Tibial artery (tissue), 4 donors: ENCODE measurements at places on chromosomes 5 and 9.

DNA sequence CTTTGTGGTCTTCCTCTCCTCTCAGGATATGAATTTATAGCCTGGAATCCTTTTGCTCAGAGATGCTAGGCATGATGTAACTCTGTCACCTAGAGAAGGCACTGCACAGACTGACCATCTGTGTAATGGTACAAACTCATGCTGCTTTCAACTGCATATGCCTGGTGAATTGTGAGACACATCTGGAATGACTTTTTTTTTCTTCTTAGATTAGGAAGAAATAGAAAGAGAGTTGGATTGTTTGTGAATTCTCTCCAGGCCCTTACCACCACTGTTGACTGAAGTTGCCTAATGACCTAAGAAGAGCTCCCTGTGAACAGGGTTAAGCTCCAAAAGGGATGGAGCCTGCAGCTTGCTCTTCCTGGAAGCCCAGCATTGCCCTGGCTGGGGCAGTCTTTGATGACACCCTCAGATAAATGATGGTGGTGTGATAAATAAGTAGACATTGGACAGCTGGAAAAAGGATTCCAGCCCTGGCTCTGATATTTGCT, 47.8 kb upstream of the TRIM32 start:
- no peak for DNase-seq

GRCh38 chr9:135308821-135309762, 170.5 kb upstream of the PPP1R26 start:
- no peak for DNase-seq

DNA sequence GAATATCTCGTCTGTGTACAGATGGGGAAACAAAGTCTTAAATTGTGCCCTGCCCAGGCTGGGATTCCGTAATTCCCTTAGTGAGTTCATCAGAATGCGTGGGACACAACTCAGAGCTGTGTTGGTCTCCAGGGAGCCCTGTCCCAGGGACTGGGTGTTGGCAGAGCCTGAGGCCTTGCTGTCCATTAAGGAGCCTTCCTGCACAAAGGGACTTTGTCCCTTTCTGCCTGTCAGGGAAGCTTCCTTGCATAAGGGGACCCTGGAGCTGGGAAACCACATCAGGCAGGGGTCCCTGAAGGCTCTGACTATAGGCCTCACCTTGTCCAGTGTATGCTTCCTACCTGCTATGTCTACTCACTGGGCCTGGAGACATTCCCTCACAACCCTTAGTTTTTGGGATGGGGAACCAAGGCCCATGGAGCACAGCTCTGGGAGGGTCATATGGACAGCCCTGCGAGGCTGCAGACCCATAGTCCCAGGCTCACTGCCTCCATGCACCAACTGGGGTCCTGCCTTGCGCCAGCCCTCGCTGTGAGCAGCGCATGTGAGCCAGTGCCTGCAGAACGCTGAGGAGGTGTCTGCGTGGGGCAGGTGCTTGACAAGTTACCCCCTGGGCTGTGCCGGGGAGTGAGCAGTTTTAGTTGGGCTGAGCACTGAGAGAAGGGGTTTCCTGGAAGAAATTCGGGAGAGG, 1.6 kb downstream of the CARD19 start:
- DNase-seq, result peak; percentile 87

DNA sequence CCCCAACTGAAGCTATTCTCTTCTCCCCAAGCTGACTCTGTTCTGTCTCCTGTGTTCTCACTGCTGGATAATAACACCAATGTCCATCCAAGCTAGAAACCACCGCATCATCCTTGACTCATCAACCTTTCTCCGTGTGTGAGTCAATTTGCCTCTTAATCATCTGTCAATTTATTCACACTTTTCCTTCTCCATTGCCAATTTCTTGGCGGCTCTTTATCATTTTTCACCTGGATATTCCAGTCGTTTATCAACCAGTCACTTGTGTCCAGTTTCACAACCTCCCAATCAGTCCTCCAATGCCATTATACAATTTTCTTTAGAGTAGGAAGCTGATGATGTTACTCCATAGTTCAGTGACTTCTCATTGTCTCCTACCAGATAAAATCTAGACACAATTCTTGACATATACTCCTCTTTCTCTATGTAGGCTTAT, 45.4 kb upstream of the LIFR start:
- DNase-seq, result no peak

DNA sequence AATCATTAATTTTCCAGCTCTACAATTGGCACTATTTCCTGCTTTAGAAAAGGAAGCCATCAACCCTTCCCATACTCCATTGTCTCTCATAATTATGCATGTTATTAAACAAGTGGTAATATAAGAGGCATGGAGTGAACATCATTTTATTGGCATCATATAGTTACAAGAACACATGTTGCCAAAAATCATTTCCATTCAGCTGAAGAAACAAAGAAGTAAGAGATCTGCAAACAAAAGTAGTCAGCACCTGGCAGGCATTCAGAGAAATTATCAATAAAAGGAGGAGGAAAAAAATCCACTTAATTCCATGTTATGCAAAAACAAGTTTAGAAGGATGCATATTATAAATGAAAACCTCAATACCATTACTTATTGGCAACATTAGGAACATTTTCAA, 1208.2 kb upstream of the C9orf72 start:
- no peak for DNase-seq

GRCh38 chr5:142520885-142521284, 165.0 kb downstream of the FGF1 start:
- no peak for DNase-seq

- no peak for DNase-seq
Measured at GRCh38 chr9:95643619-95644018, 126.8 kb upstream of the PTCH1 start.
